ENCODE measurements at places on chromosomes 5 and 9. TPM values are rescaled to one million over a fixed set of nuclear protein-coding genes. Genes with fewer than 3 reads are reported as not detected.
A peak's percentile ranks its signal among the peaks of the same experiment; 100 is the strongest.

GRCh38 chr5:43804041-43804440 is 201.1 kb downstream of the NNT start:
- no peak for DNase-seq

GRCh38 chr9:74132986-74133385 is 364.1 kb upstream of the RORB start:
- no peak for DNase-seq

SIMC1 gene
- total RNA-seq: 10.0 TPM

SPINK4 gene
- not detected for total RNA-seq

DNA sequence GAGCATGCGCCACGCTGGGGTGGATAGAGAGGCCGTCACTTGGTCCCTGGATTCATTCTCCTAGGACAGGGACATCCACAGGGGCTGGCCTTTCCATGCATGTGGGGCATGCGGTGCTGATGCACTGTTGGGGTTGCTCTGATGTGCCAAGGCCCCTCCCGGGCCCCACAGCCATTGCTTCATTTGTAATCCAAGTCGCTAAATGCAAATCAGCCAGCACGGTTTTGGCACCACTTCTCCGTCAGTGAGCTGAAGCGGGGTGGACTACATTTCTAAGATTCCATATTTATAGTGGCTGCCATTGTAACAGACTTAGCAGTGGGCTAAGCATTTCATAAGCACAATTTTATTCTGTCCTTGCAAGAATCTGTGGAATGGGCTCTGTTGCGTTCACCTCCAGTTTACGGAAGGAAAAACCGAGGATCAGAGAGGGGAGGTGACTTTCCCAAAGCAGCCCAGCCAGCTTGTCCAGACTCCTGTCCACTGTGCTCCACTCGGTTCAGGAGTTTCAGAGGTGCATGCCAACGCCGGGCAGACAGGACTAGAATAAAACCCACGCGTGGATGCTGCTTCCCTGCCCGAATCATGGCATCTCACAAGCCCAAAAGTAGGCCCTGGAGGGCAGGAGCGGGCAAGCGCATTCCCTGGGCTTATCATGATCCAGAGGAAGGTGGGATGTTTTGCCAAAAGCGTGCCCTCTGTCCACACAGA is 102.6 kb upstream of the COL5A1 start:
- DNase-seq: peak; percentile 73

DNA sequence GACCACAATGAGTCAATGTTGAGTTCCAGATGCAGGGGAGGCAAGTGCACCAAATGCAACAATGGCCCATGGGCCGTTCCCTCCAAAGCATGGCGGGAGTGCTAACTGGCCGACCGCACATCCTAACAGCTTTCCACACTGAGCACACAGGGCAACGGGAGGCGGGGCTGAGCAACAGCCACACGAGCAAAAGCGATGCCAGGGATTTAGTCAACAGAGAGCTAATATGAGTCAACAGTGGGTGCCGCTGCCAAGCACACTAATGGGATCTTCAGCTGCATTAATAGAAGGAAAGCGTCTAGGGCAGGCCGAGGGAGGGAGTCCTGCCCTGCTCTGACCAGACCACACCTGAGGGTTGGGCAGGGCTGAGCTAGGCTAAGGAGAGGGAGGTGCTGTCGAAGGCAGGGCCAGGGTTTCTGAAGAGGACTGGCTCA is 4.6 kb downstream of the EPB41L4B start:
- no peak for DNase-seq

- no peak for DNase-seq
These were observed 214.0 kb downstream of the PTTG1 start for GRCh38 chr5:160635663-160636062.

- no peak for DNase-seq
These were observed 92.3 kb upstream of the PTGER4 start for GRCh38 chr5:40587376-40587775.

DNA sequence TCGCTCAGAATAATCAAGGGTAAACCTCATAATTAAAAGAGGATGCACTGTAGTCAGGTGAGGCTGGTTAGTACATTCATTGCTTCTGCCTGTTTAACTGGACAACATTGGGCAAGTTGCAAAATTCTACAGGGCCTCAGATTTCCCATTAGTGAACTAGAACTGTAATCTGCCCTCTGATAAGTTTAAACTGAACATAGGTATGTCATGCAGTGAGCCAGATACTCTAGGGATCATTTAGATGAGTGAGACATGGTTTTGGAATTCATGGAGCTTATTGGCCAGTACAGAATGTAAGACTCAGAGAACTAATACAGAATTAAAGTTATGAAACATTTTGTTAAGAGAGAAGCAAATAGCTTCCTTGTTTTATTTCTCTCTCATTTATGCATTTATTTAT is 35.9 kb downstream of the RNF44 start:
- no peak for DNase-seq

- DNase-seq: no peak
These were observed 410.4 kb upstream of the PTPRD start for GRCh38 chr9:11023201-11023600.

DNA sequence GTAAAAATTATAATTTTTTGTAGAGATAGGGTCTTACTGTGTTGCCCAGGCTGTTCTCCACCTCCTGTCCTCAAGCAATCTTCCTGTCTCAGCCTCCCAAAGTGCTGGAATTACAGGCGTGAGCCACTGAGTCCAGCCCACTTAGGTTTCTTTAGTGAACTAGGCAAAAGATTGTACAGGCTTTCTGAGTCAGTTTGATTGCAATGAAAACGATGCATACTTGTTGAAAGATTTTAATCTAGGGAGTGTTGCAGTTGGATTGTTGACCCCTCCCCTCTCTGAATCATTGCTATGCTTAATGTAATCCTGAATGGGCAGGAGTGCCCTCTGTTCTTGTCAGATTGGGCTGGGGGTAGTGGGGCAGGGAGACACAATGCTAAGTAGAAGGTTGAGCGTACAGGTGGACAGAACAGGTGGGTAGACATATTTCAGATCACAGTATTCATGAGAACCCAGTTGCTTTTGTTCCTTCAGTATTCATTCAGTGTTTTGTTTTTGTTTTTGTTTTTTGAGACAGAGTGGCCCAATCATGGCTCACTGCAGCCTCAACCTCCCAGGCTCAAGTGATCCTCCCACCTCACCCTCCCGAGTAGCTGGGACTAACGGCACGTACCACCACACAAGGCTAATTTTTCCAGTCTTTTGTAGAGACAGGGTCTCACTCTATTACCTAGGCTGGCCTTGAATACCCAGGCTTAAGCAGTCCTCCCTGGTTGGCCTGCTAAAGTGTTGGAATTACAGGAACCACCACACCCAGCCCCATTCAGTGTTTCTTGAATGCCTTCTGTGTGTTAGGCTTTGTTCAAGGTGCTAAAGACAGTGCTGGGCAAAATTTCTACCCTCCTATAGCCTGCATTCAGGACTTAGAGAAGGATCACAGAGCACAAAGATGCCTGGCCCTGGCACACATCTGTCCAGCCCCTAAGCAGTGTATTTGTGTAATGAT is 70.1 kb downstream of the KIAA1958 start:
- DNase-seq: no peak

SOWAHA gene
- total RNA-seq: 4.1 TPM

GRCh38 chr5:55711507-55712022 is 559 bp downstream of the SLC38A9 start:
- no peak for DNase-seq

- DNase-seq: no peak
These were observed 5.5 kb downstream of the TTLL11 start for GRCh38 chr9:122087406-122088200.

- no peak for DNase-seq
These were observed 32.5 kb downstream of the C9orf152 start for GRCh38 chr9:110175275-110175968.

MYOZ3 gene
- 0.66 TPM for total RNA-seq

- DNase-seq: no peak
These were observed 43.2 kb upstream of the PIK3R1 start for GRCh38 chr5:68172314-68172713.

DNA sequence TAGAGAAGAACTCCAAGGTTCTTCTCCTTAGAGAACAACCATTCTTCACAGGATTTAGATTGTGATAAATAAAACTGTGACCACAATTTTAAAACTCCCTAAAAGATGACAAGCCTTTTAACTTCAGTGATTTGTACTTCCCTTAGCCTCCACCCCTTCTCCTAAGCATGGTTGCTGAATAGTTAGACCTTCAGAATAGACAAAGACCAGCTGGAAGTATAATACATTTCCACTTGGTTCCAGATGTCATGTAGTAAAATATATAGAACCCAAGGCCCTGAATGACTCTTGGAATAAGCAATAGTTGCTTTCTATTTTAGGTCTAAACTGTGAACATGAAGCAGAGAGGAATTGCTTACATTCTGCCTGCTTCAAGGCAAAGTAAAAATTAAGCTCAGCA is 208.7 kb downstream of the ARRDC3 start:
- no peak for DNase-seq

GBGT1 gene
- 21.6 TPM for total RNA-seq

DNA sequence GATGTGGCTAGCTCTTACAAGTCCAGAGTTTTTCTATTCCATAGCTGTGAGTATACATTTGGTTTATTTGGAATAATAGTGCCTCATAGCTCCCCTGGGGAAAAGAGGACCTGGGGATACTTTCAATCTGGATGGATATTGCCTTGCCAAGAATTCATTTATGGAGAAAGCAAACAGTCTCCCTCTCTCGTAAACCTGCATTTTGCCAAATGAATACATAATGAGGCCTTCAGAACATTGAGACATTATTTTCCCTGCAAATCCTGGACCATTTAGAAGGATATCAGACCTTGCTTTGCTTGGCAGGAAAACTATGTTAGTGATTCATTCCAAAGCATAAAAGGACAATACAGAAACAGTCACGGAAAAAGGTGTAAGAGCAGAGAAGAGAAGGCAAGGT is 569.6 kb upstream of the BRINP1 start:
- no peak for DNase-seq

DNA sequence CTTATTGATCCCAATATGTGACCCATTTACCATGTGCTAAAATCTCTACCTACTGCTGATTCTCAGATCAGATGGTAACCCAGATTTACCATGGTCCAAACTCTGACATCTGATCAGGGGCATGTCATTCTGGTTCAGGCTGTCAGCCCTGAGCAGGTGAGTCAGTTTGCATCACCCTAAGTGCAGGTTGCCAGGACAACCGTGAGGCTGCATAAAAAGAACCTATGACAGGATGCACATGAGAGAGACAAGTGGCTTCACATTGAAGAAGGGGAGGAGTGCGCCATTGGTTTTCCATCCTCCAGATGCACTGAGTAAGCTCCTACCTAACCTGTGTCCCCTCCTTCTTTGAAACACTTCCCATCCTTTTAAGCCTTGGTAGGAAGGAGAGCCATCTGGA is 801 bp upstream of the PRSS3 start:
- DNase-seq: no peak

CLIC3 gene
- 4.0 TPM for total RNA-seq

DNA sequence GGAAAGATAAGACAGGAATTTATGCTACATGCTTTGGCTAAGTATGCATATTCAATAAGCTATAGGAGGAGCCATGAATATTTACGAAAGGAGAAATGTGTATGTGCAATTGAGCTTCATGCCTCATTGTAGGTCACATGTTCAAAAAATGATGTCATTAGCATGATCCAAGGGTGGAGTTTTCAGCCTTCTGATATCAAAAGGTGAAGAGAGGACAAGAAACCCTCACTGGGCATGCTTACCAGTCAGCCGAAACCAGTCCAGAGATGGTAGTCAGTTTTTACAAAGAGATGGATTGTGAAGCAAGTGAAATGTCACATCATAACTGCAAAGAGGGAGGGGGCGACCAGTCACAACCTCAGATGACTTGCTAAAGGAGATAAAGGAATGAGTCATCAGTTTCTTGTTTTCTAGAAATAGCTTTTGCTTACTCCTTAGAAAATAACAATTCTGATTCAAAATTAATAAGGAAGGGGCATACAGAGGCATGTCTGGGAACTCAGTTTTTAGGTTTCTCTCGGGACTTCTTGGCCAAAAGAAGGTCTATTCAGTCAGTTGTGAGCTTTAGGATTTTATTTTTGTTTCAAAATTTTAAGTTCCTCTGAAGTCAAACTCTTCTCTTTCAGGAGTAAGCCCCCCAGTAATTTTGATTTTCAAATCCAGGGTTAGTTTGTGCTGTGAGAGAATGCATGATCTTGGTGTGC is 1067.8 kb upstream of the EDIL3 start:
- DNase-seq: no peak

DNA sequence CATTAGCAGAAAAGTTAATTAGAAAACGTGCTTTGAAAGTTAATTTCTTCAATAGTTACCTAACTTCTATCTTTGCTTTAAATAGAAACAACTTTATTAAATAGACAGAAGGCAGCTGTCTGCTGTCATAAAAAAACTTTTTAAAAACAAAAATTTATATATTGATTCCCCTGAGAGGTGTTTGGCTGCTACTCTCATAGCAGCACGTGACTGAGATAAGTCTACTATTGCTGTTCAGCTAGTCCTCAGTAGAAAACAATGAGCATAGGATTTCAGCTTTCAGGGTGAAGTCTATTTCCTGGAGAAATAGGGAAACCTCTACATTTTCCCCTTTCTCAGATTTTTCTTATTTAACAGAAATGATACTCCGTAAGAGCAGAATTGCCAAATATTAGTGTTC is 135.0 kb upstream of the FBN2 start:
- no peak for DNase-seq

FOXI1 gene
- total RNA-seq: 5.1 TPM

GRCh38 chr5:113084402-113085083 is 107.9 kb downstream of the DCP2 start:
- DNase-seq: peak; percentile 89

- DNase-seq: no peak
These were observed 36.2 kb upstream of the CKS2 start for GRCh38 chr9:89274838-89275237.

GRCh38 chr5:151320481-151320880 is 16.9 kb upstream of the SLC36A3 start:
- DNase-seq: no peak

DNA sequence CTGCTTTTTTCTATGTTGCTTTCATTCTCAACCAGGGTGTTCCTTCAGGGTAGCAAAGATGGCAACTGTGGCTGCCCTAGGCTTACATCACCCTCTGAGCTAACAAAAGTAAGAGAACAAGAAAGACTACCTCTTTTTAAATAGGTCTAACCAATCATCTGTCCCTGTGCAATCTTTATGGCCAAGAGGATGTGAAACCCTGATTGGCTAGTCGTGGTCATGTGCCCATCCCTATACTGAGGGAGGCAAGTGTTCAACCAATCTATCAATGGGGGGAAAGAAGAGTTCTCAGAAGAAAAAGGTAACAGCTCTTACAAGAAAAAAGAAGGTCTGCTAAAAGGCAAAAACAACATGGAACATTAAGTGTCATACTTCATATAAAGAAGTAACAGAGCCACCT is 11.7 kb upstream of the SNCAIP start:
- DNase-seq: no peak

DNA sequence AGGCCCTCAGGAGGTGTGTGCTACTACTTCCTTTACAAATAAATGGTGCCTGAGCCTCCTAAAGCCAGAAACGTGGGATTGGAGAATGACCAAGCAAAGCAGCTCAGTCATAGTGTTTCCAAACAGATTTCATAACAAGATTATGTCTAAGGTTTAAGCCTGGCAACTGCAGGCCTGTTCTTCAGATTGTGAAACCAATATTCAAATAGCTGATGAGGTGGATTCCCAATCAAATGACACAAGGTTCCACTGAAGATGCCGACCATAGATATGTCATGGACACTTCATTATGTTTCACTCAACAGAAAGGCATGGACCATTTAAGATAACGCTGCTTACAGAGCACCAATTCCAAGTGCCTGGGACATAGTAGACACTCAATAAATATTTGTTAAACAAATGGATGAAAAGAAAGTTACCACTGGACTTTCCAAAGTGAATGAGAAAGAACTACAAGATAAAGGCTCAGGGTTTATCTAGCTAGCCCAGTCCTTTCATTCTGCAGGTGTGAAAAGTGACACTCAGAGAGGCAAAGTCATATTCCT is 189.5 kb downstream of the ACTL7B start:
- DNase-seq: no peak

GRCh38 chr5:30937070-30937469 is 256.4 kb upstream of the CDH6 start:
- no peak for DNase-seq

Data from kidney (tissue), 22 donors.